ENCODE measurements at places on chromosomes 2 and 18.
A peak's percentile ranks its signal among the peaks of the same experiment; 100 is the strongest.

- DNase-seq, result no peak
Measured at GRCh38 chr2:233926806-233927205, 9.6 kb downstream of the TRPM8 start.

DNA sequence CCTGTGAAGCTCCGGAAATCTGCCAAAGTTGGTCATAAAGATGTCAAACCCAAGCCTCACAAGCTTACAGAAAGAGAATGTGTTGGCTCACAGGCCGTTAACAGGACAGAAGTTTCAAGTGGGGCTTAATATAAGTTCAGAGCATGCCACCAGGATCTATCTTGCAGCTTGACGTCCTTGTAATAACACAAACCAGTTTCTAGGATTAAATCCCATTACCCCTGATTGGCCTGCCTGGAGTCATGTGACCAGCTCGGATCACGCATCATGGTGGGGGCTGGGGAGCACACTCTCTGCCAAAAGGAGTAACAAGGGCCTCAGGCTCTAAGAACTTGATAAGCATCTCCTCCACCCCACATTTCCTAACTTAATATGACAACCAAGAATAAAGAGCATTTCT is 38.9 kb upstream of the SCG2 start:
- no peak for DNase-seq

DNA sequence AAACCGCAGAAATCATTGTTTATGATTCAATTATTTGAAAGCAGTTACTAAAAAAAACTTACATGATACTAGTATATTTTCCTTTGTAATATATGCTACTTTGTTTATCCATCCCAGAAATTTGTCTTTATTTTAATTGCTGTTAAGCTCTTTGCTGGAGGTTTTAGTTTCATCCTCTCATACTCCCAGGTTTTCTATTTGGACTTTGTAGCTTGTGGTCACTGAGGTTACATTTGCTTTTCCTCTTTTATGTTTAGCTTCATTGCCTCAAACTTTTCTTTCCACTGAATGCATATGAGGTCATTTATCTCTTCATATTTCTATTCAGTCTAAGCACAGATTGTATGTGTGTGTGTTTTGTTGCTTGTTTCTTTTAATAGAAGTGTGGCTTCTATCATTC is 89.9 kb downstream of the ERBB4 start:
- no peak for DNase-seq

DNA sequence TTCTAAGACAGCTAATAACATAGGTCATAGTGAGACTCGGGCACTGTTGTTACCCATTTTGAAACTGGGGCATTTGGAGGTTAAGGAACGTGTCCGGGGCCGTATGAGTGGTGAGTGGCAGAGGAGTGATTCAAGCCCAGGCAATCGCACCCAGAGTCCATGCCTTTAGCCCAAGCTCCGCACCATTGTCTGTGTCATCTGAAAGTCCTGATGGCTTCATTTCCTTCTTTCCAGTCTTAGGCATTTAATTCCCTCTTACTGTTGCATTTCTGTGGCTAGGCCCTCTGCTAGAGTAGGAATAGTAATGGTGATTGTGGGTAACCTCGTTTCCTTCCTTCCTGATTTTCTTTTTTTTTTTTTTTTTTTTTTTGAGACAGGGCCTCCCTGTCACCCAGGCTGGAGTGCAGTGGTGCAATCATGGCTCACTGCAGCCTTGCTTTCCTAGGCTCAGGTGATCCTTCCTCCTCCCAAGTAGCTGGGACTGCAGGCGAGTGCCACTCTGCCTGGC is 49.8 kb upstream of the ASB1 start:
- peak; percentile 94 for DNase-seq

DNA sequence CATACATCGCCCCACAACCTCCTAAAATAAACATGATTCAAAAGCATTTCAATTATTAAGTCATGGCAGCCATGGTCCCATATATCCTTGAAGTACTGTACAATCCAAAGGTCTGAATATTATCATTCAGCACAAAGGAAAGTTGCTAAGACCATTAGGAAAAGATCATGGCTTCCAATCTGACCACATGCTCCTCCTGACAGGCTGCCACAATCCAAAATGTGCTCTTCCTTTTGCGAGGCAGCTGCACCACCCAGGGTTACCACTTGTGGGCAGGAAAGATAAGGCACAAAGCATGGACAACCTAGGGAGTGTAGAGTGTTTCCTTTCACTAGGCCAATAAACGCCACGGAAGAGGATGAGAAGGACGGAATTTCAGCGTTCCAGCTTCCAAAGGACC is 5.4 kb downstream of the BOLA3 start:
- DNase-seq, result no peak

GRCh38 chr18:34901299-34901698 is 139.9 kb upstream of the MAPRE2 start:
- DNase-seq, result no peak

- no peak for DNase-seq
Measured at GRCh38 chr2:191467113-191467512, 210.8 kb upstream of the NABP1 start.

DNA sequence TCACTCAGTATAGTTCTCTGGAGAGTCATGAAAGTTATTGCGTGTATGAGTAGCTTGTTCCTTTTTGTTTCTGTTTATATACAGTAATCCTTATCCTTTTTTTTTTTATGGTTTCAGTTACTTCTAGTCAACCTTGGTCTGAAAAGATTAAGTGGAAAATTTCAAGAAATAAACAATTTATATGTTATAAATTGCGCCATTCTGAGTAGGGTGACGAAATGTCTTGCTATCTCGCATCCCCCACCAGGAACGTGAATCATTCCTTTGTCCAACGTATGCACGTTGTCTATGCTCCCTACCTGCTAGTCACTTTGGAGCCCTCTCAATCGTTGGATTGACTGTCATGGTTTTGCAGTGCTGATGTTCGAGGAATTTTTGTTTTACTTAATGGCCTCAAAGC is 60.4 kb downstream of the FAM117B start:
- peak; percentile 1 for DNase-seq

DNA sequence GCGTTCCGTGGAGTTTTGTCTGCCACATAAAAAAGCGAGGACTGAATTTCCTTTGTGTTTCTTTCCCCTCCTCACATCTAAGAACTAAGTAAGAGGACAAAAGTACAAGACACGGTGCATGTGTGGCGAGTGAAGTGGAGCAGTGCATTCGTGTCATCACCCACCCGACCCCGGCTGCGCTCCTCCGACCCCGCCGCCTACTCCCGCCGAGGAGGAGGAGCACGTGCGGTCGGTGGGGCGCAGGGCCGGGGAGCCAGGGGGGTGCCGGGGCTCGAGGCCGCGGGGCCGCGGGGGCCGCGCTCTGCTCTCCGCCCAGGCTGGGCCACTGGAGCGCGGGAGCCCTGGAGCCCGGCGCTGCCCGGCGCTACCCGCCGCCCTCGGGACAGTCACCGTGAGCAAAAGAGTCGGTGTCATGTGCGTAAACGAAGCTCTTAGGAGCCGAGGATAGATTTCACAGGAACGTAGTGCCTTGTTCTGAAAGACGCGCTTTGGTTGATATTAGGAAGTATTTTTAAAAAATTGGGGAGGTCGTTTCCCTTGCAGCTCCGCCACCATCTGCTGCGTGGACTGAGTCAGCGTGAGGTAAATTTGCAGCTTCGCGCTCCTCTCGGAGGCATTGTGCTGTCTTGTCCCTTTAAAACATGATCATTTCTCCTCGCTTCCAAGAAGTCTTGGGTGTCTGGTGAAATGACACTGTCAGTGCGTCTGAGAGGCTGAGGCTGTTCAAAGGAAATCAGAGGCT is 11.0 kb downstream of the TBR1 start:
- peak; percentile 32 for DNase-seq

DNA sequence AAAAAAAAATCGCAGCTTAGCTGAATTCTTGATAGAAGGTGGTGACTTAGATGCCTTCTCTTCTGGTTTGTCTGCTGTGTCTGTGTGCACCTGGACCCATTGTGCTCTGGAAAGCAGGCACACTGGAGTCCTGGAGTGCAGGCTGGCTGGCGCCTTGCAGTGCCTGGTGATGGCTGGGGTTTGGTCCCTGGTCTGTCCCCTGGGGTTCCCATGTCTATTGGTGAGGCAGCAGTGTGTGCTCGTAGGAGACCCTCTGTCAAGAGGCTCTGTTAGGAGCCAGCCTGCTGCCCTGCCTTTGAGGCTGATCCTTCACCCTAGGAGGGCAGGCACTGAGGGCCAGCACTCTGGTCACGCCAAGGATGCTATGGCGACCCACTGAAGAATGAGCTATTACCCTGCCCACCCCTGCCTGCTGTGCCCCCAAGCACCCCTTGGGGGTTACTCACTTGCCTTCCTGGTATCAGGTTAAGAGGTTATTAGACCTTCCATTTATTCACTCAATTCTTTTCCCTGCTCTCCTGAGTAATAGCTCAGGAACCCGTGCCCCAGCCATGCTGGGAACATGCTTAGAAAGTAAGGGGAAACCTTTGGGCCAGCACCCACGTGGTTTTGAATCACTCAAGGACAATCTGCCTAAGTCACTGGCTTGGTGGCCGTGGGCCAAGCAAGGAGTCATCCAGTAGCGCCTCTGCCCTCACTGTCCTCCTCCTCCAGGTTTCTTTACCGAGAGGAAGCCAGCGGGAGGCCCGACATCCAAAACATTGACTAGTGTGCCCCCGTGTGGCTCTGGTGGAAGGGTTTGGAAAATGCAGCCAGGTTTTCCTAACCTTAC is 284.5 kb downstream of the PRKCE start:
- DNase-seq, result peak; percentile 99

DNA sequence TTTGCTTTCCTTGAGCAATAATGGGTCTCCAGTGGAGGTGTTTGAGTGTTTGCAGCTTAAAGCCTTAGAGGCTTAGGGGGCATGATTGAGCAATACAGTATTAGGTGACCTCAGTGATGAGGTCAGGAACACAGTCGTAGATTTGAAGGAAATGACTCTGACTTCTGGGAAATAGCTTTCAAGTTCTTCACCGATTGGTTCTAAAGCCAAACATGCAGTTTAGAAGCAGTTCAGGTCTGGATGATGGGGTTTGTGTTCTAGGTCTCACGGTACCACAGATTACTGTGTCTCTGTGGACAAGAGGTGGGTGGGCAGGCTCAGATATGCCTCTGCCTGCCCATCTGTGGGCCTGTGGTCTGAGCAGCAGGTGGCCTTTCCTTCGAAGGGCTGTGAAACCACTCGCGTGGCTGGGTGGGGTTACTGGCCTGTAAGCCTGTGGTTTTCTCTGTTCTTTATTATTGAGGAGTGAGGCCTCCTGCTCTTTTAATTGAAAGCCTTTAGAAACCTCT is 7.8 kb downstream of the MTHFD2 start:
- DNase-seq, result peak; percentile 78

GRCh38 chr2:203722411-203722810 is 16.0 kb downstream of the CD28 start:
- DNase-seq, result no peak

DNA sequence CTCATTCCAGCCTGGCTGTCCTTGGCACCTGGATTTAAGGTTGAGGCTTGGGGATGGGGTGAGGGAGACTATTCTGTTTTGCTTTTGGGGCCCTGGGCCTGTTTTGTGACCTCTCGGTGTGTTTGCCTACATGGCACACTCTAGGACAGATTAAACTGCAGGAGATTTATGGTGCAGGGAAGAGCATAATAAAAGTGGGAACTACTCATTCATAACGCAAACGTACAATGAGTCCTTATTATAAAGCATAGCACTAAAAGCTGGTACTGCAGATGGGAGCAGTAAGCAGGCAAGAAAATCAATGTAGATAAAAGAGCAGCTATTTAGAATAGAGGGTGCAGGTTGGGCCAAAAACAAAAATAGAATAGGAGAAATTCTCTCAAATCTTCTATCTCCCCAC is 238.4 kb downstream of the ACTR3 start:
- no peak for DNase-seq

GRCh38 chr18:21289827-21290226 is 47.8 kb downstream of the GREB1L start:
- DNase-seq, result no peak

DNA sequence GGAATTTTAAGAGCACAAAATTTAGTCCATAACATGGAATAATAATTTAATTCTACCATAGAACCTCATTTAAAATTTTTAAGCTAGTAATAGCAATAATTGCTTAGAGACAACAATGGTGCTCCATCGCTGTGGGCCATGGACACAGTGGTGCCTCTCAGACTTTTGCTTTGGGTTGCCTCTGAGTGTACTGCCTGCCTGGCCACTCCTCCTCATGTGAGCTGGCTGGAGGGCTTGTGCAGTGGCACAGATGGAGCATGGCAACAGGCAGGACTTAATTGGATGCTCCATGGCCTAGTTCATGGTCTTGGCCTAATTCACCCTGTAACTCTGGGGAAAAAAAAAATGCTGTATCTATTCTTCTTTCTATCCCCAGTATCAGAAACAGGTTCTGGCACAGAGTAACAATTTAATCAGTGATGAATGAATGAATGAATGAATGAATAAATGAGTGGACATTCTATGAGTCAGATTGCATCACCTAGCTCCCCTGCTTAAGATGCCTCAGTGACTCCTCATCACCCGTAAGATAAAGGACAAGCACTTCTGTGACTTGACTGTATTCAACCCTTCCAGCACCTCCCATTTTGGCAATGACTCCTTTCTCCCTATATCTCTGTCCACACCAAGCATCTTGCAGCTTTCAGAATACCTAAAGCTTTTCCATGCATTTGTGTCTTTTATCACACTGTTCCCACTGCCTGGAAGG is 211.8 kb upstream of the SLC14A2 start:
- no peak for DNase-seq

- DNase-seq, result no peak
Measured at GRCh38 chr2:228064796-228065315, 116.6 kb downstream of the SPHKAP start.

- no peak for DNase-seq
Measured at GRCh38 chr2:42957109-42957860, 164.9 kb upstream of the HAAO start.

DNA sequence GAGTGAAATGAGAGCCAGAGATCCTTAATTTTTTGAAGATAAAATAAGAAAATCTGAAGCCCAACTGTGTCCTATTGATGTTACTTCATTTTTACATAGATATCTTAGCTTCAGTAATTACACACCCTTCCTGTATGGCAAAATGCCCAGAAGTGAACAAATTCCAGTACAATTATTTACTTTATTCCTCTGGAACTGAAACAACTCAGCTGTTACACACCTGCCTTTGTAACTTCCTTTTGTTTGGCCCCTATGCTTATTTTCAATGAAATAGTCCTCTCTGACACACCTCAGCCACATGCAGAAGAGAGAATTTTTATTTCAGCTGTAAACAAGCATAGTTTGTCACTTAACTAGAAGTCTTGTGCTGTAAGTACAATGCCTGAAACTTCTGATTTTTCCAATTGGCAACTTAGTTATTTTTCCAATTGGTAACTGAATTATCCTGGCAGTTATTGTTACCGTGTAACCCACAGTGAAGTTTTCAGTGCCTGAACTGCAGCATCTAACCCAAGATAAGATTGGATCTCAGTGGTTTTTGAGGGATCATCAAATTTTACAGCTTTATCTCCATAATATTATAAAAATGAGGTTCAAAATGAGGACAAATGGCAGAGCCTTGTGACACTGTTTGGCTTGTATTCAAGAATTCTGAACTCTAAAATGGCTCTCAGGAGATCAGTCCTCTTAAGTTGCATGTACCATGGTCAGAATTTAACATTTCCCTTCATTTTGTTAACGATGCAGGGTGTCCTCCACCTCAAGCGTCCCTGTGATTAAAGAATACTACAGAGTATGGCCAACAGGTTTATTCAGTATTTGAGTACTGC is 82.6 kb downstream of the PKP4 start:
- no peak for DNase-seq
